Hepatocyte (in vitro differentiated cells): ENCODE measurements at places on chromosomes 1 and 21. TPM values are rescaled to one million over a fixed set of nuclear protein-coding genes. Genes with fewer than 3 reads are reported as not detected.

The GNG12 gene
- polyA plus RNA-seq, result 49.6 and 51.9 TPM in 2 replicates

The NIBAN1 gene
- polyA plus RNA-seq, result 6.9 and 8.9 TPM in 2 replicates

The TMEM82 gene
- 14.7 and 16.4 TPM in 2 replicates for polyA plus RNA-seq

The NR1I3 gene
- 3.9 and 8.1 TPM in 2 replicates for polyA plus RNA-seq

The LCE6A gene
- not detected in 2 replicates for polyA plus RNA-seq

The PDC gene
- polyA plus RNA-seq, result 0.13 TPM in 1 of 2 replicates, not detected in the other

The BLACAT1 gene
- 0.35 and 0.58 TPM in 2 replicates for polyA plus RNA-seq

The FPGT gene
- polyA plus RNA-seq, result 6.6 and 9.1 TPM in 2 replicates

DNA sequence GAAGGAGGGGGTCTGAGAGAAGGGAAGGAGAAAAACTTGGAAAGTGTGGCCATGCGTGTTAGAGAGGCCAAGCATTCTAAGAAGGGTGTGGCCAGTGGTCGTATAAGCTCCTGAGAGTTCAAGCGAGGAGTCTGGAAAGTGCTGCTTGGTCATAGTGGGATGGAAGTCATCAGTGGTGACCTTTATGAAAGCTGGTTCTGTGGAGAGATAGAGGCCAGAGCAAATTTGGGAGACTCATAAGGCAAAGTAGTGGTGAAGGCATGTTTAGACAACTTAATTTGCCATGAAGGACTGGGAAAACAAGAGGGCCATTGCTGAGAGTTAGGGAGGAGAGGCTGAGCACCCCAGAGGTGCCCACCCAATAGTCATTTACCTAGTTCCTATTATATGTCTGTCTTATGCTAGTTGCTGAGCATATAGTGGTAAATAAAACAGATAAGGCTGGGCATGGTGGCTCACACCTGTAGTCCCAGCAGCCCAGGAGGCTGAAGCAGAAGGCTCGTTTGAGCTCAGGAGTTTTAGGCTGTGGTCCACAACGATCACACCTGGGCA, 1.9 kb downstream of the KLF17 start:
- DNase-seq, result no peak

- no peak for DNase-seq
Measured at GRCh38 chr1:68445709-68446108, 4.0 kb downstream of the RPE65 start.

GRCh38 chr1:225354906-225355305, 72.9 kb downstream of the LBR start:
- DNase-seq, result no peak

- no peak for DNase-seq
Measured at GRCh38 chr1:74861867-74862266, 128.9 kb downstream of the TYW3 start.

GRCh38 chr21:45283611-45284455, 3.9 kb downstream of the POFUT2 start:
- no peak for DNase-seq

GRCh38 chr1:50183378-50184133, 74.8 kb downstream of the ELAVL4 start:
- DNase-seq, result no peak

DNA sequence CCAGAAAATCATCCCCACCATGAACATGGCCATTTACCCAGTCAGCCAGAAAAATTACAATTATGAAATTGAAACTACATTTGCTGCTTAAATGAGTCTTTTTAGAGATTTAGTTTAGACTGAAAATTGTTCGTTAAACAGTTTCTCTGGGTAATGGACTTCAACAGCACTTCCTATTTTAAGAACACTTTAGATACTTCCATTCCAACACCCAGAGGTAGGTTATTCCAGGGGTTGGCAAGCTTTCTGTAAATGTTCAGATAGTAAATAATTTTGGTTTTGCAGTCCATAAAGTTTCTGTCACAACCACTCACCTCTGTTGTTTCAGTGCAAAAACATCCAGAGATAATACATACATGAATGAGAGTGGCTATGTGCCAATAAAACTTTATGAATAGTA, 10.2 kb downstream of the NMNAT2 start:
- DNase-seq, result no peak

- DNase-seq, result peak; percentile 64
Measured at GRCh38 chr1:212699625-212700222, at the start of gene BATF3. Gene BATF3 (minus strand): TSS chr1:212699840. CDS start chr1:212699762, 78 bp downstream.

DNA sequence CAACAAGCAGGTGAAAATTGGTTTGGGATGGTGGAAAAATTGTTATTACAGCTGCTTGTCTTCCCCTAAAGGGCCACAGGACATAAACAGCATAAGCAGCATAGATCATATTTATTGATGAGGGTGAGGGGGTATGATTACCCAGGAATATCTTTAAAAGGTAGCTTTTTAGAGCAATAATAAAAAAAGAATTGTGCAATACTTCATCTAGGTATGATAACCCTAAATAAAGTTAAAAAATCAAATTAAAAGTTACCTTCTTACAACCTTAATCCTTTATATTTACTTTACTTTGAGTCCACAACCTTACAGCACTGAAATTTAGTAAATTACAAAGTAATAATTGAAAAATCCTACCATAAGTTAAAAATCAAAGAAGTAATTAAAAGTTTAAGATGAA, 653.3 kb upstream of the RGS18 start:
- no peak for DNase-seq

GRCh38 chr1:192550922-192551534, 24.5 kb upstream of the RGS1 start:
- DNase-seq, result no peak

- peak; percentile 63 for DNase-seq
Measured at GRCh38 chr21:41957991-41958766, 4.4 kb upstream of the C2CD2 start.

GRCh38 chr1:205435578-205436573, 14.0 kb upstream of the LEMD1 start:
- no peak for DNase-seq

DNA sequence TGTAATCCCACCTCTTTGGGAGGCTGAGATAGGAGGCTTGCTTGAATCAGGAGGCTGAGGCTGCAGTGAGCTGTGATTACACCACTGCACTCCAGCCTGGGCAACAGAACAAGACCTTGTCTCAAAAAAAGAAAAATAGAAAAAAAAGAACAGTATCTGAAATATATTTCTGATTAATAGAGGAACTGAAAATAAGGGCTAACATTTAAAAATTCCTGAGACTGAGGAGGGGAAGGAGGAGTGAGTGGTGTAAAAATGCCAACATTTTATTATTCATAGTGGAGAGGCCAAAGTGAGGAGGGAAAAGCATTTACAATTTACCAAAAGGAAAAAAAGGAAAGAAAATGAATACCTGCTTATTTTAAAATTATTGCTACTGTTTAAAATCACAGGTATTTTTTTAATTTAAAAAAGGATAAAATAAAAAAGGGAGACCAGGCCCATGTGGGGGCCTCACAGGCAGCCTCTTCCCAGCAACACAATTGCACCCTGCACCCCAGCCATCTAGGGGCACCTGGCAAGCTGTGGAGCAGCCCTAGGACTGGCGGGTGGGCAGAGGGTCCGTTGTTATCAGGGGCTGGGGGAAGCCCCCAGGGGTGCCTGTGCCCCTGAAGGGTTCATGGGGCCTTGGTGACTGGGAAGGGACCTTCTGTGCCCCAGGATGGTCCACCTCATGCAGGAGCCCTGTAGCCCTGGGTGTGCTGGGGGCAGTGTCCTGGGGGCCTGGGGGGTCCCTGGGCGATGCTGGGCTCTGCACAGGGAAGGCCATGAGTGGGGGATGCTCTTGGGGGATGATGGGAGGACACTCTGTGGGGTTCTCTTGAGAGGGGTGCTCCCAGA, 34.8 kb upstream of the ADARB1 start:
- no peak for DNase-seq

GRCh38 chr1:147243228-147243685, 773 bp downstream of the CHD1L start:
- peak; percentile 44 for DNase-seq

- no peak for DNase-seq
Measured at GRCh38 chr1:212633161-212633560, 24.6 kb downstream of the ATF3 start.

DNA sequence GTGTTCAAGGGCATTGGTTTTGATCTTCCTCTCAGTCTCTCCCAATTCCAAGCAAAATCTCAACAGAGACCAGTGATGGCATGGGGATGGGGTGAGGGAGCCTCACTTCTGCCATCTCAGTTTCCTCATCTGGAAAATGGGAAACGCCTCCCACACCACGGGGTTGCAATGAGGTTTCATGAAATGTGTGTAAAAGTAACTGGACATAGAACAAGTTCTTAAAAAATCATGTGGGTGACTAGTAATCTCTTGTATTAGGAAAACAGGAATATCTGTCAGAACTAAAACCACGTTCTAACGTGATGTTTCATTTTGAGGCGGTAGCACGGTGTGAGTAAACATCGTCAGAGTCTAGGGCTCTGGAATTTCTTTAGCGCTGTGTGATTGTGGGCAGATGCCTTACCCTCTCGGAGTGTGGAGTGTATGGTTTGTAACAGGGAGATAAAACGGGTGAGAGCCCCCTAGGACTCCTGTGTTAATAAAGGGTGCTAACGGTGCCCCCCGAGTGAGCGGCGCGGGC, 55.5 kb upstream of the DNAJC6 start:
- DNase-seq, result no peak

GRCh38 chr1:169426174-169426705, 1.0 kb downstream of the CCDC181 start:
- no peak for DNase-seq

DNA sequence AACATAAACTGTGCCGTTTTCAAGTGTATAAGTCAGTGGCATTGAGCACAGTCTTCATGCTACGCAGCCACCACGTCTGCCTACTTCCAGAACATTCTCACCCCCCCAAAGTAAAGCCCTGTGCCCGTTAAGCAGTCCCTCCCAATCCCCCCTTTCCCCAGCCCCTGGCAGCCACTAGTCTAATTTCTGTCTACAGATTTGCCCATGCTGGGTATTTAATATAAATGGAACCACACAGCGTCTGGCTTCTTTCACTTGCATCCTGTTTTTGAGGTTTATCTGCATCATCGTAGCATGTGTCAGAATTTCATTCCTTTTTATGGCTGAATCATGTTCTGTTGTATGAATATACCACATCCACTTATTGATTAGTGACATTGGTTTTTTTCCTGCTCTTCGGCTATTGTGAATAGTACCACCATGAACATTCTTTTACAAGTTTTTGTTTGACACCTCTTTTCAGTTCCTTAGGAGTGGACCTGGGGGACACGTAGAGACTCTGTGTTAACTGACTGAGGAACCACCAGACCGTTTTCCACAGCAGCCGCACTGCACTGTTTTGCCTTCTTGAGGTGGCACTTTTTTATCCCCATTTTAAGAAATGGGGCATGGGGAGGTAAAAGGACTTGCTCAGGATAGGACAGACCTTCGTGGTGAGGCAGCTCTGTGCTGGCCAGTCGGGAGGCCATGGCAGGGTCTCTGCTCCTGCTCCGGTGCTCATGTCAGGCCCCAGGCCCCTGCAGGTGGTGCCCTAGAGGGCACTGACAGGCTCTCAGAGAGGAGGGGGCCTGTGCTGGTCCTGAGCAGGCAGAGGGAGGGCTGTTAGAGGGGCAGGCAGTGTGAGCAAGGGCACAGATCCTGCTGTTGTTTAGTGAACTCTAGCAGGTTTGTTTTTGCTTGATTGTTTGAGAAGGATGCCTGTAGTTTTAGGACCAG, 123.8 kb downstream of the PCBP3 start:
- DNase-seq, result no peak

DNA sequence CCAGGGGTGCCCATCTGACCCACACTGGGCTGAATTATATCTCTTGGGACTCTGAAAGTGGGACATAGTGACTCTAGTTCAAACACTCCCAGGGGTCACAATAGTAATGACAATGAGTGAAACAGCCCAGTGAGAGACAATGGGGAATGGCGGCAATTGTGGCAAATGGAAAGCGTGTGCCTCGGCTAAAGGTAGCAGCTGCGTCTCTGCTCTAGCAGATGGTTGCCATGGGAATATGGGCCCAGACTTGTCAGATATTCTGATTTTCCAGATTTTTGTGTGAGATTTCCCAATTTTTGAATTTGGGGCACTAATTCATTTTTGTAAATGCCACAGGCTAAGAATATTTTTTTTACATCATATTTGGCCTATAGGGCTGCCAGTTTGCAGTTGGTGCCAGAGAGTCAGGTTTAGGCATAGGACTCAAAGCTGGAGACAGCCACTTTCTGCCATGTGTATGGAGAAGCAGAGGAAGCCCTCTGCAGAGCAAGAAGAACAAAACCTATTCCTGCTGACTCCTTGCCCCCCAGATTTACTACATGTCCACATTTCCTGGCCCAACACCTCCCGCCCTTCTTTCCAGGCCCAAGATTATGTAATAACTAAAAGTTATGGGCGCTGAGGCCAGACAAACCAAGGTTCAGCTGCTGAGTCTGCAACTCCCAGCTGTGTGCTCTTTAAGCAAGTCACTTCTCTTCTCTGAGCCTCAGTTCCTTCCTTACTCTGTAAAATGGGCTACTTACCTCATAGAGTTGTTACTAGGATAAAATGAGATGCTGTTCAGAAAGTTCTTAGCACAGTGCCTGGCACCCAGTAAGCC, 21.6 kb upstream of the PTP4A2 start:
- no peak for DNase-seq

GRCh38 chr1:84996846-84997666, at the start of gene MCOLN2:
Gene MCOLN2 (minus strand): TSS chr1:84997113. CDS start chr1:84996872, 241 bp downstream.
- peak; percentile 49 for DNase-seq

- DNase-seq, result no peak
Measured at GRCh38 chr1:48676822-48677221, 99.9 kb downstream of the BEND5 start.

GRCh38 chr1:76433526-76433925, 359.0 kb downstream of the ST6GALNAC3 start:
- DNase-seq, result no peak

DNA sequence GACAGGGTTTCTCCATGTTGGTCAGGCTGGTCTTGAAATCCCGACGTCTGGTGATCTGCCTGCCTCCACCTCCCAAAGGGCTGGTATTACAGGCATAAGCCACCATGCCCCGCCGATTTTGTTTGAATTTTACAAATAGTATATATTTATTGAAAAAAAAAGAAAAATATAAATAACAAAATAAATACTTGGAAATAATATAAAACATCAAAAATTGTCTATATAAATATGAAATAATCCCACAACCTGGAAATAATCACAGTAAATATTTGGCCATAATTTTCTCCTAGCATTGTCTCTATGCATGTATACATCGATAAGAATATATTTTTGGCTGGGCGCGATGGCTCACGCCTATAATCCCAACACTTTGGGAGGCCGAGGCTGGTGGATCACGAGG, 2.7 kb upstream of the PLOD1 start:
- DNase-seq, result no peak

DNA sequence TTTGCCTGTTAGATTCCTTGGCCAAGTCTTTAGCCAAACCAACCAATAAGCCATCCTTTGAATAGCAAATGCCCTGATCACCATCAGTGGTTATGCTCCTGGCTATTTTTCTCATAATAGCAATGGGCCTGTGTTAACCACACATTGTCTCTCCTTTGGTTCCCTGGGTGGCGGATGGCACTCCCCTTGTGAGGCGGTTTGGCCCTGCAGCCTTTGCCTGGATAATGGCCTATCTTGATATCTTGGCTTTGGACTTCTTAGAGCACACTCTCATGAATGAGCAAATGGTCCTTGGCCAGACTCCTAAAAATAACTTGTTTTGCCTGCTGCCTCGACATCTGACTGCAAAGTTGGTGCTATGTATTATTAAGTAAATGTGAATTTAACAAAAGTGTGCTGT, 22.4 kb upstream of the ZBTB18 start:
- no peak for DNase-seq
